Caki2 (cell line): ENCODE measurements at places on chromosomes 2 and 18. TPM values are rescaled to one million over a fixed set of nuclear protein-coding genes. Genes with fewer than 3 reads are reported as not detected.

- no peak for DNase-seq
These were observed 16.0 kb upstream of the ASXL2 start for GRCh38 chr2:25894135-25894830.

GRCh38 chr18:76889091-76889699 is 66.8 kb downstream of the ZNF236 start:
- no peak for DNase-seq

DNA sequence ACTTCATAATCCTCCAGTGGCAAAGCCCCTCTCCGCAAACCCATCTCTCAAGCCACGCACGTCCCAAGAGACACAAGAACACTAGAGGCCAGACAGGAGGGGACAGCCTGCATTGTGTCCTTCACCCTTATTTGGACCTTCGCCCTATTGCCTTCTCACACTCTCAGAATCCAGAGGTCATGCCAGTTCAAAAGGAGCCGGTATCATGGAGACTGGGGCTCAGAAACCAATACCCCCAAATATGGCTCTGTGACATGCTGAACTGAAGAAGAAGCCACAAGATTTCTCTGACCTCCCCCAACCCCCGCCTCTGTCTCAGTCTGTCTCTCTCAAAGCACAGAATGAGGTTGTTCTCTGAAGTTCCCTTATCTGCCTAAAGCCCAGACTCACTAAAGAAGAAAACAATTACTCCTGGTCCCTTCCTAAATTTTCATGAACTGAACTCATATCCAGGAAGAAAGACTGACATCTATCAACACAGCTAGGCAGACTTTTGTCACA is 19.2 kb upstream of the SPATA3 start:
- DNase-seq: no peak

- no peak for DNase-seq
These were observed 4.6 kb downstream of the SP140 start for GRCh38 chr2:230230087-230230486.

Gene CD8B2
- not detected in 2 replicates for total RNA-seq
